ENCODE measurements at places on chromosomes 2 and 18.
A peak's percentile ranks its signal among the peaks of the same experiment; 100 is the strongest.

DNA sequence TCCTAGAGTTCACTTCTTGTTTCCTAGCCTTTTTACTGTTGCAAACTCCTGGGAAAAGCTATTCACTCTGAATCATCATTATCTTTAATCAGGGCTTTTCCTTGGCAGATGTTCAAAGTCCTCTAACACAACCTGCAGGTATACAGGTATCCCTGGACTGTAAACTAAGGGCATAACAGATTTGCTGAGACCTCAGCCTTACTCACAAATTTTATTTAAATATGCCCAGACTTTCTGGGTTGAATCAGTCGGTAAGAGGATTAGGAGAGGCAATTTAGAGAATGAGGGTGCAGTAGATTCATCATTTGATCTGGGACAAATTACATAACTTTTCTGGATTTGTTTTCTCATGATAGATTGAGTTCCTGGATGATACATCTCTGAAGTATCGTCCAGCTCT, 217.8 kb upstream of the STON1 start:
- no peak for DNase-seq

DNA sequence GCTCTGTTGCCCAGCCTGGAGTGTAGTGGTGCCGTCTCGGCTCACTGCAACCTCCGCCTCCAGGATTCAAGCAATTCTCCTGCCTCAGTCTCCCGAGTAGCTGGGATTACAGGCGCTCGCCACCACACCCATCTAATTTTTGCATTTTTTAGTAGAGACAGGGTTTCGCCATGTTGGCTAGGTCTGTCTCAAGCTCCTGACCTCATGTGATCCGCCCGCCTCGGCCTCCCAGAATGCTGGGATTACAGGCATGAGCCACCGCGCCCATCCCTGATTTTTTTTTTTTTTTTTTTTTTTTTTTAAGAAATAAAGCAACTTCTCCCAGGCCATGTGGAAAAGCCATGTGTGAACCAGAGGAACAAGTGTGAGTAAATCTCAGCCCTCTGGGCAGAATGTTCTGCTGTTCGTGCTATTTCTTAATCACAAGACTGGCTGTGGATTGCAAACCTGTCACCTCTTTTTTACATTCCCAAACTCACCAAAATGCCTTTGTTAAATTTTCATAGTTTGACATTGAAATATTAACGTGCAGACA, 6.4 kb upstream of the SH3BP4 start:
- DNase-seq = no peak

- DNase-seq = no peak
Measured at GRCh38 chr2:235754357-235755207, 260.7 kb downstream of the AGAP1 start.

- DNase-seq = no peak
Measured at GRCh38 chr2:6524691-6525474, 340.8 kb downstream of the CMPK2 start.

DNA sequence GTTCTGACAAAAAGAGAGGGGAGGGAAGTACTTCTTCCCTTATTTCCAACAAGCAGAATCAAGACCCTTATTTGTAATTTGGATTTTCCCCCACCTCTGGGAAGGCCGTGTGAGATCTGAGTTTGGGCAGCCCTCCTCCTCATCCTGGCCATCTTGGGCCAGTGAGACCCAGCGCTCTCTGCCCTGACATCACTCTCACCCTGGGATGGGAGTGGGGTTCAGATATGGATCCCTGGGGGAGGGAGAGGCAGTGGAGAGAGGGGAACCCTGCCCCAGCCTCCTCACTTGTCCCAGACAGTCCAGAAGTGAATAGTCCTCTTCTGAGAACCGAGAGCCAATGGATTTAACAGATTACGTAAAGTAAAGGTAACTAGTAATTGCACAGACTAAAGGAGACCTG, 64.5 kb downstream of the DYSF start:
- no peak for DNase-seq

DNA sequence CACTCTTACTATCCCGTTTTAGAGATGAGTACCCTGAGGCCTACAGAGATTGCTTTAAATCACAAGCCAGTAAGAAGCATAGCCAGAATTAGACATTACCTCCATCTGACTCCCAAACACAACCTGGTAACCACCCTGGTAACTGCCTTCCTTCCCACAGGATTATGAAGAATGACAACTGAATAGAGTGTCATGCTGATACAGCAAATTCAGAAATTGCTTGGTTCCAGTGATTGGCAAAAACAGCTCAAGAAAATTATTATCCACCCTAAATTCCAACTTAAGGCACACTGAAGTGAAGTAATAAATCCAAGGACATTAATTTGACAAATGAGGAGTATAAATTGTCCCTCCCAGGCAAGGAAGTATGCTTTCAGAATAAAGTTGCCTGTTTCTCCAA, 195.8 kb upstream of the RBMS1 start:
- no peak for DNase-seq

DNA sequence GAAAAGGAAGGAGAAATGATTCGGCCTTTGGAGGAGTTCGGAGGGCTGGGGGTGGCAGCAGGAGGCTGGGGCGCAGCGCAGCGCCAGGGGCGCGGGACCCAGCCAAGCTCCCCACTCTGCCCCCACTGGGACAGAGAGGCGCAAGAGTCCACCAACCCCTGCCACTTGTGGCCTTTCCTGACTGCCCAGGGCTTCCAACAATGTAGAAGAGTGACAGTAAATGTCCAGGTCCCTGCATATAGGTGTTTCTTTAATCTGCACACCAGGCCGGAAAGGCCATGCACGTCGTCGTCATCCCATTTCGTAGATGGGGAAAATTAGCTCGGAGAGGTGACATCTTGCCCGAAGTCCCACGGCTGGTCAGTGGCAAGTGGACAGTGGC, 96.6 kb downstream of the INHBB start:
- no peak for DNase-seq

GRCh38 chr2:46315103-46315890, 18.1 kb downstream of the EPAS1 start:
- peak; percentile 17 for DNase-seq

- DNase-seq = no peak
Measured at GRCh38 chr18:76380127-76380729, 114.8 kb downstream of the ZNF516 start.

- no peak for DNase-seq
Measured at GRCh38 chr18:45015788-45016128, 335.1 kb downstream of the SETBP1 start.

DNA sequence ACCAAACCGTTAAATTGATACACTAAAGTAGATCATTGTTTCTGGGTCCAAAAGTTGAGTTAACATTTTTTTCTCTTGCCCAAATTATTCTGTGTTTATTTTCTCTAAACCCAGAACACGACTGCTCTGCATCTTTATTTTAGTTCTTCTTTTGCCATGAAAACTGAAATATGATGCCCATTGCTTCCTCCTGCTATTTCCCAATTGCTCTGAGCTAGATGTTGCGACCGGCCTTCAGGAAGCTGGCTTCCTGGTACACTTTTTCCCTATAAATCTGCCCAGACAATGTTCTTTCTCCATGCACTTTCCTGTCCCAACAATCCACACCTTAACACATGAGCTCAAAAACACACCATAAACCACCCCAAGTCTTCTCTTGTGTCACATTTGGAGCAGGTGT, 501.4 kb downstream of the FBXO15 start:
- no peak for DNase-seq

DNA sequence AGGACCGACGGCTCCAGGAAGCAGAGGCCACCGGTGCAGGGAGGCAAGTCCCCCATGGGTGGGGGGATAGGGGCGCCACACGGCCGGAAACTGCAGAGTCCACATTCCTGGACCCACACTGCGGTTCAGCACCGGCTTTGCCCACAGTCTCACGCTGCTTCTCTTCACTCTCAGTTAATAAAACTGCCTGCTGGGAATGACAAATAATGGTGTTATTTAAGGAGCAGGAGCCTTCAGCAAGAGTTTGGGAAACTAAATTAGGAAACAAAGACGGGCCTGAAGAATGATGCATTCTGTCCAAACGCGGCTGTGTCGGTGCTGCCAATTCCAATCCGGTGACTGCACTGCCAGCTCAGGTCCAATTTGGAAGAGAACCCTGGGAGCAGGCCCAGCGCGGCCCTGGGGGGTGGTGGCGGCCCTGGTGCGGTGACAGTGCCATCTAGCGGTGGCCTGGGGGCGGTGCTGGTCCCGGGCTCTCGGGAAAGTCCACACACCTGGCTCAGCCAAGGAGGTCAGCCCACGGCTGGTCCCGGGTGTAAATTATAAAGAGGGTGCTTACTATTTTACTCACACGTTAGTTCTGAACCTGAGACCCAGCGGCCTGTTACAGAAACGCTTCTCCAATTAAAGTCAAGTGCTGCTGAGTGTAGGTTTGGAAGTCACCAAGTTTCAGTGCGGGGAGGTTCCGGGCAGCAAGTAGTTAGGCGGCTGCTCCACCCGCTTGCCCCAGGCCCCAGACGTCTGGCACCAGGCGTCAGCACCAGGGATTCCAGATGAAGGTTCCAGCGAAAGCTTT, 73.1 kb upstream of the PXDN start:
- peak; percentile 83 for DNase-seq

Data from head of caudate nucleus (tissue), 42 donors.